Heart left ventricle (tissue), 16 donors: ENCODE measurements at places on chromosomes 6 and 20. TPM values are rescaled to one million over a fixed set of nuclear protein-coding genes. Genes with fewer than 3 reads are reported as not detected.
A peak's percentile ranks its signal among the peaks of the same experiment; 100 is the strongest.

SLC22A16 gene
- 0.42 TPM for total RNA-seq

GRCh38 chr20:3606021-3606420 is 57.2 kb downstream of the GFRA4 start:
- no peak for DNase-seq

- no peak for DNase-seq
Measured at GRCh38 chr20:57774951-57775350, 65.1 kb upstream of the PMEPA1 start.

DNA sequence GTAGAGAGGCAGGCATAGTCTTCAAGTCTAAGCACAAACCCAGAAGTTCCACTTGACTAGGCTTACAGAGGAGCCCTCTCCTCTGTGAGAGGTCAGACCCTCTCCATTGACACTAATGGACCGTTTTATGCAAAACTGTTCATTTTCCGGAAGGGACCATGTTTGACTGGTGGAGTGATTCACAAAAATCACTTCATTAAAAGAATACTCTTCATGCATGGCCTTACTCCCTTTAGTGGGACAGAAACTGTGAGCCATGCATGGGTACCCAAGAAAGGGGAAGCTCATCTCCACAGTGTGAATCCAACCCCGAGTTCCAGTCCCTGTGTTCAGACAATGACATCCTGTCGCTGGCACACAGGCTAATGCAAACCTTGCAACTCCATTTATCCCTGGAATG is 63.2 kb downstream of the OLIG3 start:
- DNase-seq, result no peak

GRCh38 chr6:73803562-73804241 is 107.7 kb downstream of the CD109 start:
- DNase-seq, result peak; percentile 10

DNA sequence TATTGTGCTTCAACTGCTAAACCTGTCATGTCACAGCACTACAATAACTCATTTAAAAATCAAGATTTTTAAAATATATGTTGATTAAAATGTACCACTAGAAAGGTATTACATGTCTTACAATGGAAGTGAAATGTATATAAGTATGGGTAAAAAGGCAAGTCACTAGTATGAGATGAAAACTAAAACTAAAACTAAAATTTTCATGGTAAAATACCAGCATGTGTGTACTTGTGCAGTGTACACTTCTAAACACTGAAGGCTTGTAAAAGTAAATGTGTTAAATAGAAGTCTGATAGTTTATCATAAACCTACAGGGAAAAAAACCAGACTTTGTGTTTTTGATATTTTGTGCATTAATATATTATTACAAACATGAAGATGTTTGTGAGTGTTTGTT is 13.7 kb upstream of the TMEM244 start:
- DNase-seq, result no peak

- no peak for DNase-seq
Measured at GRCh38 chr6:44119704-44120262, 7.5 kb downstream of the MRPL14 start.

DNA sequence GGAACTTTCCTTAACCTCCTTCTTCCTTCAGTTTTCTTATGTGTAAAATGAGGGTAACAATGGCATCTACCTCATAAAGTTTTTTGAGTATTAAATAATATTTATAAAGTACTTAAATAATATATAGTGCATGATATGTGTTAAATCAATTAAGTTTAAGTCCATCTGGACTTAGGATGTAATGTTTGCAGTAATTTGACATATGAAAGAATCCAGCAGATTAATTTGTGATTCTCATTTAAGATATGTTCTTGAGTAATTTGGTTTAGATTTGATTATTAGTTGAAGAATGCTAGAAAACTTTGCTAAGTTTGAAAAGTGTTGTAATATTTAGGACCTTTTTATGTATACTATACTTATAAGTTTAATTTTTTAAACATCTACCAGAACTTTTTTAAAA is 18.1 kb downstream of the KCTD20 start:
- no peak for DNase-seq

DNA sequence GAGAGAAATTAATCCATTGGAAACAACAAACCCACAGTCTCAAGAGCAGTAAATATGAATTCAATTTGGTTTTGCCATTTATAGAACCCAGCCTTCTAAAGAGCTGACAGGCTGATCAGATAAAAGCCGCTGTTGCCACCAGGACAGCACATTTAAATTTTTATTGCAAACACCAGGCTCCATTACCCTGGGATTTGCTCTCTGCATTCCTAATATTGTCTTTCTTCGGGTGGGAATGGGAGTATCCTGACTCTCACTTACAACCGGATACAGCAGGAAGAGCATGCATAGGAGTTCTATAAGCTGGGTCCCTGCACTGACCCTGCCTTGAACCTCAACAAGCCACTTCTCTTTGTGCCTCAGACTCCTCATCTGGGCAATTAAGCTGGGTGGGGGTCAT is 142.9 kb downstream of the LRFN2 start:
- no peak for DNase-seq

DNA sequence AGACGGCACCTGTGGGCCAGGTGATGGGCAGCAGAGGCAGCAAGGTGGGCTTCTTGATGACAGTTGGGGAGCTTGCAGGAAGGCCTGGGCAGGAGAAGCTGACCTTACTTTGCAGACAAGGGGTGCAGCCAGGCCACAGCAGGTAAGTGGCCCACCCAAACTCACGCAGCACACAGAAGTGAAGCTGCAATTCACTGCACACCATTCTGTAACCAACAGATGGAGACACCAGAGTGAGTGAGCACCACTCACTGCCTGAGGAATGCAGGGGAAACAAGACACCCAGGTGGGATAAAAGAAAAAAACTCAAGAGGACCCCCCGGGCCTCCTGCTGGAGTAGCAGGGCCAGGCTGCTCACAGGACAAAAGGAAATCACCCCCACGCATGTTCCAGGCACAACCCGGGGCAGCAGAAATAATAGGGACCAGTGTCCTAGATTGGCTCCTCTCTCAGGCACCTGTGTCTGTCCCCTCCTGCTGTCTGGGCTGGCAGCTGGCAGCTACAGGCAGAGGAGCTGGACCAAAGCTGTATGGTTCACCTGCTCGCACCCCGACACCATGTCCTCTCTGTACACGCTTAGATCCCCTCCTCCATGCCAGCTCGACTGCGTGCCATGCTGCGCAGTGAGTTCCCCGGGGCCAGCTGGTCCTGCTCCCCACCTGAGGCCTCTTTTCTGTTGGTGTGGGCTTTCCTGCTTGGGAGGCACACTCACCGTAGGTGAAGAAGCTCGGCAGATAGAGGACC is 4.9 kb downstream of the MTCH1 start:
- no peak for DNase-seq

DNA sequence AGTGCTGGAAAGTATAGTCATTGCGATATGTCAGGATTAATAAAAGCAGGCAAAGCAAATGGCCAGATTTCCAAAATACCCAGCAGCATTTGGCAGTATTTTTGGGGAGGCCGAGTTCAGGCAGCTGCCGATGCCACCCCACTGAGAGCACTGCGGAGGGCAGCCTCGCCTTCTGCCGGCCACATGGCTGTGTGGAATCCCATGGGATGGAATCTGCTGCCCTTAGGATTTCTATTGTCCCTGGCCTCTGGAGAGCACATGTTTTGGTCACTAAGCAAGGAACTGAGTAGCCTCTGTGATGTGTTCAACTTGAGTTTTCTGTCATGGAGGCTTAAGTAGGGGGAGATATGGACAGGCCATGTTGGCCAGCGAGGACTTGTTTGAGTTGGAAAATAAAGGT is 123.0 kb downstream of the FARS2 start:
- no peak for DNase-seq

RAE1 gene
- total RNA-seq, result 13.1 TPM

DNA sequence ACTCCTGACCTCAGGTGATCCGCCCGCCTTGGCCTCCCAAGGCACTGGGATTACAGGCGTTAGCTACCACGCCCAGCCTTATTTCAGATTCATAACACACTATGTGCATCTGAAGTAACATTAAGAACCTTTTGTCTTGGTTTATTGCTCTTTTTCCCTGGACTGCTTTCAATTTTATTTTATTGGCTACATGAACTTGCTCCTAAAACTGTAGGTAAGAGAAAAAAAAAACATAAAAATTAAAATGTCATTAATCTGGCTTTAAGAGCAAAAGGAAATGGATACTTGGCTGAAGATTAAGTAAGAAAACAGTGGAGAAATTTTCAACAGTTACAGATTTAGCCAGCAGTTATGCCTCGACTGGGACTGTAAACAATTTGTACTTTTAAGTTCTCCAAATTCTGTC is 62.5 kb downstream of the GJA1 start:
- no peak for DNase-seq

HLA-DOA gene
- 1.3 TPM for total RNA-seq

GRCh38 chr20:6580486-6580885 is 187.0 kb upstream of the BMP2 start:
- no peak for DNase-seq

BEND6 gene
- 0.25 TPM for total RNA-seq
